ENCODE measurements at places on chromosomes 1 and 21. TPM values are rescaled to one million over a fixed set of nuclear protein-coding genes. Genes with fewer than 3 reads are reported as not detected.

DNA sequence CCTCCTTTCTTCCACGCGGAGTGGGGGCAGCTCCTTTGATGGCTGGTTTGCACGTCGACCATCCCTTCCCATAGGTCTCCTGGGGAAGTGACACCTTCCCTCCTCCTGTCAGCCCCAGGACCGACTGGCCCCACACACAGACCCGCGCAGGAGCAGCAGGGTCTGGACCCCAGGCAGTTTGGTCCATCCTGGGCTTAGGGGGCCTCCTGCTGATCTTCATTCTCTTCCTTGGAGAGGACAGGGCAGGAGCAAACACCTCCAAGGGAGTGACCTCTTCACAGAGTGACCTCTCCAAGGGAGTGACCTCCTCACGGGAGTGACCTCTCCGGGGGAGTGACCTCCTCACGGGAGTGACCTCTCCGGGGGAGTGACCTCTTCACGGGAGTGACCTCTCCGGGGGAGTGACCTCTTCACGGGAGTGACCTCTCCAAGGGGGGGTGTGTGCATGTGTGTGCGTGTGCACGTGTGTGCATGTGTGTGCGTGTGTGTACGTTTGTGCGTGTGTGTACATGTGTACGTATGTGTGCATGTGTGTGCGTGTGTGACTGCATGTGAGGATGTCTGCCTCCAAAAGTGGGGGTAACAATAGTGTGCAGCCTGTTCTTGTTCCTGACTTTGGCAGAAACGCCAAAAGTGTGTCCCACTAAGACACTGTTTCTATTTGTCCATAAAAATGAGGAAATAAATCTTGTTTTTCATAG lies 29.8 kb downstream of the COL6A1 start:
- no peaks in the 10 kb centered on the region for H3K27me3 ChIP-seq
- no peaks in the 10 kb centered on the region for H3K36me3 ChIP-seq
- DNase-seq, result no peak

DNA sequence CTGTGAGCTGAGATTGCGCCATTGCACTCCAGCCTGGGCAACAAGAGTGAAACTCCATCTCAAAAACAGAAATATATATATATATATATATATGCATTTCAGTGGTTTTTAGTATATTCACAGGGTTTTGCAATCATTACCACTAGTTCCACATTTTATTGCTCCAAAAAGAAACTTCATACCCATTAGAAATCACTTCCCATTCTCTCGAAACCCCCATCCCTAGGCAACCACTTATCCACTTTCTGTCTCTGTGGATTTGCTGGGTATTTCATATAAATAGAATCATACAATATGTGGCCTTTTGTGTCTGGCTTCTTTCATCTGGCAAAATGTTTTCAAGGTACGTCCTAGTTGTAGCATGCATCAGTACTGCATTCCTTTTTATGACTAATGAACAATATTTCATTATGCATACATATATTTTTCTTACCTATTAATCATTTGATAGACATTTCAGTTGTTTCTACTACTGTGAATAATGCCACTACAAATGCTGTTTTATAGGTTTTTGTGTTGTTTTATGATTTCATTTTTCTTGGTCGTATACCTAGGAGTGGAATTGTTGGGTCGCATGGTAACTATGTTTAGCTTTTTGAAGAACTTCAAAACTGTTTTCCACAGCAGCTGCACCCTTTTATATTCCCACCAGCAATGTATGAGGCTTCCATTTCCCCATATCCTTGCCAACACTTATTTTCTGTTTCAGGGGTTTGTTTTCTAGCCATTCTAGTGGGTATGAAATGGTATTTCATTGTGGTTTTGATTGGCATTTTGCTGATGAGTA lies 95.9 kb downstream of the PHTF1 start:
- no peak overlapping the region for H3K27ac ChIP-seq
- no peaks in the 10 kb centered on the region for H3K36me3 ChIP-seq
- no peak overlapping the region for H3K4me3 ChIP-seq
- DNase-seq, result no peak

- no peak overlapping the region for H3K4me3 ChIP-seq
- H3K36me3 ChIP-seq, result no peaks in the 10 kb centered on the region
- no peak overlapping the region for H3K27ac ChIP-seq
- no peaks in the 10 kb centered on the region for H3K27me3 ChIP-seq
Observed at GRCh38 chr1:177309880-177310279, 139.1 kb downstream of the BRINP2 start.

DNA sequence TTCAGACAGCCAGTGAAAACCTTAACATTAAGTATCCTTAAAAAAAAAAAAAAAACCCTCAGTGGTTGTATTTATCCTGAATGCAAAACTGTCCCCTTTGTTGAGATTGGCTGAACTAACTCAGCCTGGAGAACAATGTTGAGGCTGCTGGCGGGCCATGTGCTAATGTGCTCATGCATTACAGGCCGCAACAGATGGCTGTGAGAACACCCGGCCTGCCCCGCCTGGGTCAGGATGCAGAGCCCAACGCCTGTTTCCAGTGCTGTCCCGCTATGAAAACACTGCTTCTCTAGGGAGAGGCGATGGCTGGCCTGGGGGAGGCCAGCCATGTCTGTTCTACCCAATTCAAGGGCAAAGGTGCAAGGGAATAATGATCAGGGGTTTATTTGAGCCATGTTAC lies 13.8 kb downstream of the OLIG2 start:
- peaks cover under 1% of the 10 kb centered on the region for H3K27me3 ChIP-seq
- DNase-seq, result no peak
- H3K4me1 ChIP-seq, result no peaks in the 10 kb centered on the region
- no peak overlapping the region for H3K27ac ChIP-seq
- no peak overlapping the region for H3K4me3 ChIP-seq

- H3K4me3 ChIP-seq, result no peak overlapping the region
- DNase-seq, result no peak
- H3K36me3 ChIP-seq, result no peaks in the 10 kb centered on the region
- H3K27me3 ChIP-seq, result no peaks in the 10 kb centered on the region
Observed at GRCh38 chr1:49995734-49996133, 28.0 kb downstream of the AGBL4 start.

DNA sequence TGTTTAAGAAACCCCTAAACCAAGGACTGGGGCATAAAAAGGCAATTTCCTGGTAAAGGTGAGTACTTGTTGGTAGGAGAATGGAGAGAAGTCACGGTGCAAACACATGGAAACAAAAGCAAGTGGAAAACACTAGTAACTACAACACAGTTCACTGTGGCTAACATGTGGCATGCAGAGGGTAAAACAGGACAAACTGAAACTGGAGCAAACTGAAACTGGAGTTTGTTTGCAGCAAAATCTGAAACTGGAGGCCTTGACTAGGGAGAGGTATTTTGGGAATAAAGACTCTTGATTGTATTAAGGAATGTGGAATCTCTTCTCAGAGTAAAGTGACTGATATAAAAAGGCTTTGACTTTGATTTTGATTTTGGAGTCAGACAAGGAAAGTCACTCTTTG lies 376.3 kb upstream of the PRMT6 start:
- no peak overlapping the region for H3K27ac ChIP-seq
- no peaks in the 10 kb centered on the region for H3K27me3 ChIP-seq
- DNase-seq, result no peak
- H3K4me1 ChIP-seq, result no peaks in the 10 kb centered on the region

DNA sequence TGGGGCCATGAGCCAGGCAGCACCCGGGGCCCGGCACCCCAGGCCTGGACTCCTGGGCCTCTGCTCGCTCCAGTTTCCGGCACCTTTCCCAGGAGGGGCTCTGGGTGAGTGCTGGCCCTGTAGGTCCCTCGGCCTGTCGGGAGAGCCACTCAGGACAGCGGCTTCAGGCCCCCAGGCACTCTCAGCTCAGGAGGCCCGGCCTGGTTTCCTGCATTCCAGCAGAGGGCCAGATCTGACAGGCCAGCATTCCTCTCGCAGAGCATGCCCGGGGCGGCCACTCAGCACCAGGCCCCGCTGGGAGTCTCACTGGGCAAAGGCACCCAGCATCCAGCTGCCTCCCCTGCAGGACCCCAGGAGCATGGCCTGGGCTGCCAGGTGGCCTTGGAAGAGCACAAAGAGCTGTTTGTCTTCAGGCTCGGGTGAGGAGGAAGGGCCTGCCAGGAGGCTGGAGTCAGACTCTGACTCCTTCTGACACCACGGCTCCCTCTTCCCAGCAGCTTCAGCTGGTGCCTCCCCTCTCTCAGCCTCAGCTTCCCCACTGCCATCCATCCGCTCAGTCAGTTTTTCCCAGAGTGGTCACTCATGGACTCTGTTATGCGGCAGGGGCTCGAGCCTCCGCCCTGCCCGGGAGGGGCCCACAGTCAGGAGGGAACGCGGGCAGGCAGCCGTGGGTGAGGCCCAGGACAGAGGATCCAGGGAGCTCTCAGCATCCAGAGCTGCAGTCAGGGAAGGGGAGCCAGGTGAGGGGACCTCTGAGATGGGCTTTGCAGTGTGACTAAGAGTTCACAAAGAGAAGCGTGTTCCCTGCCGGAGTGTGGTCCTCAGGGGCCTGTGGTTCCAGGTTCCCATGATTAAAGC lies 51.7 kb downstream of the WNT9A start:
- peak; percentile 12 for DNase-seq
- H3K4me3 ChIP-seq, result no peak overlapping the region
- H3K36me3 ChIP-seq, result no peaks in the 10 kb centered on the region
- no peaks in the 10 kb centered on the region for H3K27me3 ChIP-seq

DNA sequence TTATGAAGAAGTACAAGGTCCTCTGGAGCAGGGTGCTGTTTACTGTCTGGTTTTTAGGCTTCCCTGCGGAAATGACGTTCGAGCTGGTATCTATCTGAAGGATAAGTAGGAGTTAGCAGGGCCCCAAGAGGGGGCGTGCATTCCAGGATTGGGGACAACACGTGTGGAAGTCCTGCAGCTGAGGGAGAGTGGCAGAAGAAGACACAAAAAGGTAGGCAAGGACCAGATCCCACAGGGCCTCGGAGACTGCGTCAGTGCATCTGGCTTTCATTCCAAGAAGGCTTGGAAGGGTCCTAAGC lies 5.9 kb downstream of the RIMS3 start:
- H3K36me3 ChIP-seq, result no peaks in the 10 kb centered on the region
- DNase-seq, result no peak
- no peak overlapping the region for H3K4me3 ChIP-seq
- H3K27me3 ChIP-seq, result no peaks in the 10 kb centered on the region
- no peaks in the 10 kb centered on the region for H3K4me1 ChIP-seq
- no peak overlapping the region for H3K27ac ChIP-seq

DNA sequence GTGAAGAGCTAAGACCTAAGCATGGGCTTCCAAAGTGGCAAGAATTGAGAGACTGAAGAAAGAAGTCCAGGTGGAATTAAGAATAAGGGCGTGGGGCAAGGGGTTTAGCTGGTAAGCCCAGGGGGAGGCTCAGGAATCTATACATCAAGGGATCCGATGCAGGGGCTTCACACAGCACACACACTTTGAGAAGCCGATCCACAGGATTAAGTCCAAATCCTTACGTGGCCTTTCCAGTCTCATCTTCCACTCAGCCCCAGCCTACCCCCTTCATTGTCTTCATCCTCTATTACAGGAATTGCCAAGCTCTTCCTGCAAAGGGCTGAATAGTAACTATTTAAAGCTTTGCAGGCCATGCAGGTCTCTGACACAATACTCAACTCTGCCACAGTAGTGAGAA lies 101.3 kb downstream of the TGFBR3 start:
- H3K4me3 ChIP-seq, result no peak overlapping the region
- H3K27ac ChIP-seq, result no peak overlapping the region
- peak; percentile 11 for DNase-seq
- peaks cover 3% of the 10 kb centered on the region for H3K4me1 ChIP-seq

GRCh38 chr1:10399444-10399941 lies 629 bp downstream of the PGD start:
- H3K4me3 ChIP-seq, result peak overlapping the region; percentile 91
- no peaks in the 10 kb centered on the region for H3K27me3 ChIP-seq
- H3K27ac ChIP-seq, result peak overlapping the region; percentile 68
- no peaks in the 10 kb centered on the region for H3K4me1 ChIP-seq
- DNase-seq, result peak; percentile 31

DNA sequence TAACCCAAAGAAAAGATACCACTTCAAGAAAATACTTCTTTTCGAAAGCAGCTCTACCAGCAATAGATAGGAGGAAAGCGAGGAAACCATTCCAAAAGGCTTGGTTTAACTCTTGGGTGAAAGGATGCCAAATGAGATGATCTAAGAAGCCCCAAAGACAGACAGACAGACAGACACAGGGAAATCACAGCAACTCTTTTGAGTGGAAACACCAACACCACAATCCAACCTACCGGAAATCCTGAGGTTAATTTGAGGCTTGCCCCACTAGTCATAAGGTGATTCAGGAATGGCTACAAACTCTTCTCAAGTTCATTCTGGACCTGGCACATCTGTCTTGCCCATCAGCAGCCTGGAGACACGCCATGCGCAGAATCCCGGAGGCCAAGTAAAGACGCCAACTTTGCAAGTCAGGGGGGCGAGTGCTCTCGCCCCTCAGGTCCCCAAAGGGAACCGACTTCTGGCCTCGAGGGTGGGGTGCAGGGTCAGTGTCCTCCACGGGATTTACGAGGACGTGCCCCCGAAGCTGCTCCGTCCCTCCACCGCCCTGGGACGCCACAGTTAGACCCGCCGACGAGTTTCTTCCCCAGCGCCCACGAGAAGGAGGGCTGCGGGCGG lies 778 bp downstream of the EVI5 start:
- H3K4me3 ChIP-seq, result peak overlapping the region; percentile 91
- no peaks in the 10 kb centered on the region for H3K27me3 ChIP-seq
- no peaks in the 10 kb centered on the region for H3K36me3 ChIP-seq
- peak overlapping the region; percentile 99 for H3K27ac ChIP-seq

DNA sequence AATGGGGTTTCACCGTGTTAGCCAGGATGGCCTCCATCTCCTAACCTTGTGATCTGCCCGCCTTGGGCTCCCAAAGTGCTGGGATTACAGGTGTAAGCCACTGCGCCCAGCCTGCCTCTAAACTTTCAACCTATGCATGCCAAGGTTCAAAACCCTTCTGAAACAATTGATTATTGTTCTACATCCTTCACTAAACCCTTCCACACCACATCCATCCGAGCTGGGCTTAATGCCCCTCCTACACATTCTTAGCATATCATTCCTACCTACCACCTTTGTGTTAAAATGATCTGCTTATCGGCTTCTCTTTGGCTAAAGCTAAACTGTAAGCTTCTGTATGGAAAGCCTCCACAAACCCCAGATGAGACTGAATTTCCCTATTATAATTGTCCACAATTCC lies 40.8 kb upstream of the DOCK7 start:
- no peak overlapping the region for H3K27ac ChIP-seq
- DNase-seq, result no peak
- no peaks in the 10 kb centered on the region for H3K36me3 ChIP-seq

The OR2G6 gene
- not detected for total RNA-seq

The FASLG gene
- total RNA-seq, result 0.28 TPM

The ST6GALNAC3 gene
- total RNA-seq, result 6.7 TPM

The CELA3B gene
- 0.35 TPM for total RNA-seq

The S100A12 gene
- total RNA-seq, result not detected

The DNAJC6 gene
- total RNA-seq, result 5.0 TPM

All from uterus (tissue), 4 donors.